Activated naive CD8-positive, alpha-beta T cell treated with anti-CD3 and anti-CD28 coated beads, Interleukin-2, amount 50 U/mL, for 24 hours (primary cell): ENCODE measurements at places on chromosomes 1 and 21.

DNA sequence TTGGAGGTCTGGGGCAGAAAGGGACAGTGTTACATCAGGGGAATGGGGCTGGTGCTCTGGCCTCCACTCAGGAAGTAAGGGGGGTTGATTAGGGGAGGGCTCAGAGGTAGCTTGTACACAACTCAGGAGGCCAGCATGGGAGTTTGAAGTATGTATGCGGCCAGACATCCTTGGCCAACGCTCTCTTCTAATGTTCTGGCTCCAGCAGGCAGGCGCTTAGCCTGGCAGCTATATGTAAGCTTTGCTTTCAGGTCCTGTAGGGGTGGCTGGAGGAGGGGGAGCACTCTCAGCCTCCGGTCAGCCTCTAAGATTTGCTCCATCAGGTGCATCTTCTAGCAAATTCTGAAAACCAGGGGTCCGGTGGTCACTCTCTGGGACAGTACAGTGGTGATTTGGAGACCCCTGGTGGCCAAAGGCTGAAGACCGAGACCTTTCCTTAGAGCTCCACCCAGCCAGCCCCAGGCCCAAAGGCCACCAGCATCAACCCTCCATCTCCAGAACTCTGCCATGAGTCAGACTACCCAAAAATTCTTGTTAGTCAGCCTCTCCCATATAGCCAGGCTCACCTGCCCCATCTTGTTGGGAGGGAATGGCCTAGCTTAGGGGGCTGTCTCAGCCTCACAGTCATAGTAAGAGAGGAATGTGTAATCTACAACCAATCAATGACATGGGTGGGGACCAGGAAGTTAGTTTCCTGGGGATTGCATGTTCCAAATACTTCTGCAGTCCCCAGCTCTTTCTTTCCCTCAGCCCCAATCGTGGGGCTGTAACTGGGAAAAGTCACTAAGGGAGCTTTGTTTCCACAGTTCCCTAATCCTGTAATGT is 9.7 kb upstream of the COL8A2 start:
- peak; percentile 65 for DNase-seq

- DNase-seq, result no peak
Measured at GRCh38 chr1:200850554-200850953, 22.2 kb upstream of the GPR25 start.

DNA sequence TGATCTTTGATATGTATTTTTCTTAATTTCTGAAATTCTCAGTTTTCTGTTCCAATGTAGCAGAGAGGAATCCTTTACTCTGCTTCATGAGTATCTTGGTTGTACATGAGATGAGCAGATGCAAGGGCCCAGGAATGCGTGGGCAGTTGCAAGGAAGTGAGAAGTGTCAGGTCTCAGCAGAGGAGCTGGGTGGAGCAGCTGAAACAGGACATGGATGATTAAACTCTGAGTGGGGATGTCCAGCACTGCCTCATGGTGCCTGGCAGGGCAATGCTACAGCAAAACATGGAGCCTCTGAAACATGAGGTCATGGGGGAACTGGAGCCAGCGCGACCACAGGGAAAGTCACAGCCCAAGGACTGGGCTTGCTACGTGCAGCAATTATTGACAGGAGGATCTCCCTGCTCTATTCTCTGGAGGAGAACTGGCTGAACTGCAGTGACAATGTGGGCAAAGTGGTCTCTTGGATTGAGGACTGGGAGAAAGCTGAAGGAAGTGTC is 48.4 kb downstream of the COLGALT2 start:
- DNase-seq, result peak; percentile 32

GRCh38 chr1:159943908-159944622 is 1.3 kb downstream of the IGSF9 start:
- no peak for DNase-seq

- no peak for DNase-seq
Measured at GRCh38 chr1:8267307-8267706, 50.6 kb upstream of the SLC45A1 start.

GRCh38 chr1:87937831-87938395 is 609.2 kb downstream of the LMO4 start:
- no peak for DNase-seq

DNA sequence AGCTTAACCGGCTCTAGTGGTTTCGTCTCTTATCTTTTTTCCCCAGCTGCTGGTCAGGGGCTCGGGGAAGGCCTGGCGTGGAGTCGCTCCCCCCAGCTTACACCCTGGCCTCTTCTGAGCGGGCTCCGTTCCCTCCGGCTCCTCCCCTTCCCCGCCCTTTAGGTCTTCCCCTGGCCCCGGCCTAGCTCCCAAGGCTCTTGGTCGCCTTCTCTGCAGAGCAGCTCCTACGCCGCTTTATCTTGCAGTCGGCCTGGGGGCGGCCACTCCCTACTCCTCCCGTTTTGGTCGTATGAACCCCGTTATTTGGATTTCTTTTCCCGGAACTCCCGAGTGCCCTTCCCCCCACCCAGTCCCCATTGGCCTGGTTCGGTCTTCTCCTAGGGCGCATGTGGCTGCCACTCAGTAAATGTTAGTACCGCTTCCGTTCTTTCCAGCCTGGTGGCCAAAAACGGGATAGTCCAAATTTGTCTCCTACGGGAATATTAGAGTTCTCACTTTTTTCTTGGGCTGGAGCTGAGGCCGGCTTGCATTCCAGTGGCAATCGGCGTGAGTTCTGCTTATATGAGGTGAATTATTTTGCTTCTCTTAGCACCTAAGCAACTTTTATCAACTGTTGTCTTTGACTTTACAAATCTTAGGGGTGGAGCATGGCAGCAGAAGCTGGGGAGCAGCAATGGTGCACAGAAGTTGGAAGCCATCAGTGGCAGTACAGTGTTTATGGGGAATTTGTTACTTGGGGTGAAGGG is 467 bp downstream of the THRAP3 start:
- DNase-seq, result peak; percentile 82

DNA sequence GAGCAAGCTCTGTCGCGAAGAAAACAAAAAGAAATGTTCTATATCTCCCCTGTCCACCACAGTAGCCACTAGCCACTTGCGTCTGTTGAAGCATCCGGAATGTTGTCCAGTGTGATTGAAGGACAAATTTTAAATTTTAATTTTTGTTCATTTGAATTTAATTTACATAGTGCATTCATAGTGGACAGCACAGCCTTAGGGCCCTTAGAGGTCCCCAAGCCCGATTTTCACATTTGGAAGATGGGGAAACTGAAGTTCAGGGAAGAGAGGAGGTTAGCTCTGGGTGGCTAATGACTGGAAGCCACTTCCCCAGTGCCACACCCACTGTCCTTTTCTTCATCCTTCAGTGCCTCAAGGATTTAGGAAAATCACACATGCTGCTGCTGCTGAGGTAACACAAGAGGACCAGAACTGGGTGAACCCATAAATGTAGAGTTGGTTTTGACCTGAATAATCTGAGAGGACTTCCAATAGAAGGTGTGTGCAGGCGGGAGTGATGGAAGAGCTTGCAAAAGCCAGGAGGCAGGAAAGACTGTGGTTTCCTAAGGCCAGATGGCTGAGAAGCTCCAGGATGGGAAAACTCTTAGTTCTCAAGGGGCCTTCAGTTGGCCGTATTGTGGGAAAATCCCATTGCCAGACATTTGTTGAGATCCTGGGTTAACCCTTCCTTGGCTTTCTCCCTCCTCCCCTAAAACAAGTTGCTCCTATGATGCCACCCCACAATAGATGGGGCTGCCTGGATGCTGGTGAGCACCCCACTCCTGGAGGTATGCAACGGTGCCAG is 49.5 kb downstream of the TRIM11 start:
- no peak for DNase-seq

DNA sequence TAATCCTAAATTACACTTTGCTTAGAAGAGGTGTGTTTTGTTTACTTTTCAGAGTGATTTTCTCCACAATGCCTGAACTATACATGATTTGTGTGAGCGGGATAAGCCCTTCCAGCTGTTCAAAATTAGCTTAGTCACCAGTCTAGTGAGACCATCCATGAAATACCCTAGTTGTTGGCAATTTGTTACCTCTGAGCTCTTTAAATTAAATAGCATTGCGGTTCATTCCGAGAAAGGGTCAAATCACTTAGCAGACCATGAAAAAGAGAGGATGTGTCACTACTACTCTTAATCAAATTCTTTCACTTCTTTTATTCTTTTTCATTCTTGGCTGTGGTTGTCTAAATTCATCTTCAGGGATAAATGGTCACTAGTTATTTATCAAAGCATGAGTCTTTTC is 11.9 kb upstream of the VAV3 start:
- DNase-seq, result no peak

DNA sequence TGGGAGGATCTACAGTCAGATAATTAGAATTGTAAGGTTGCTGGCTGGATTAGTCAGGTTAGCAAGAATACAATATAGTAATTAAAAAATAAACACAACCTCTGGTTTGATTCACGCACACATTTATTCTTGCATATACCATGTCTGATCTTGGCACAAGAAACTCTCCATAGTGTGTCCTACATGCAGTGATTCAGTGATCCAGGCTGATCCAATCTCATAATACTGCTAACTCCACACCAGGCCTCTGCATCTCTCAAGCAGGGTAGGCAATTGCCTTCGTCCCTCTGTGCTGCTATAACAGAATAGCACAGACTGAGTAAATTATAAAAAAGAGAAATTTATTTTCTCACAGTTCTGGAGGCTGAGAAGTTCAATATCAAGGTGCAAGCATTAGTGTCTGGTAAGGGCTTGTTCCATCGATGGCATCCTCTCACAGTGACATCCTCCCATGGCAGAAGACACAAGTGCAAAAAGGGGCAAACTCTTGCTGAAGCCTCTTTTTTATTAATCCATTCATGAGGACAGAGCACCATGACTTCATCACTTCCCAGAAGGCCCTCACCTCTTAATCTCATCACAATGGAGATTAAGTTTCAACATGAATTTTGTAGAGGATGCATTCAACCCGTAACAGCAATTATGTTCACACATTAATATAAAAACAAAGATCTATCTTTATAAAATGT is 741.0 kb upstream of the NCAM2 start:
- no peak for DNase-seq

GRCh38 chr21:44450402-44450801 is 4.9 kb upstream of the LRRC3 start:
- no peak for DNase-seq

GRCh38 chr1:218848009-218848408 is 325.7 kb upstream of the LYPLAL1 start:
- DNase-seq, result no peak

GRCh38 chr1:154605534-154605933 is 2.5 kb downstream of the ADAR start:
- no peak for DNase-seq

DNA sequence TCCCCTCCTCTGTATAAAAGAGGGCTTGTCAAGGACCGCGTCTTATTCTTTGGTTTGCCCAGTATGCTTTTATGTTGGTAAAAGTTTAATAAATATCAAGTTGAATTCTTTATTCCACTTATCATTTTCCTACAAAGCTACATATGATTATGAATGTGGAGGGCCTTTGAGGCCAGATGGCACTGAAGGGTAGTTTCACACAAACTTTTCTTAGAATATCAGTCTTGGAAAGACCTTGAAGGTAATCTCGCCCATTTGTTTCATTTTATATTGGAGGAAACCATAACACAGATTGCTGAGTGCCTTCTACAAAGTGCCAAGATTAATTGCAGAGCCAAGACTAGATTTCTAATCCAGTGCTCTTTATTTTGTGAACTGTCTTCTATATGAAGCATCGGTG is 5.8 kb upstream of the FUBP1 start:
- DNase-seq, result no peak

DNA sequence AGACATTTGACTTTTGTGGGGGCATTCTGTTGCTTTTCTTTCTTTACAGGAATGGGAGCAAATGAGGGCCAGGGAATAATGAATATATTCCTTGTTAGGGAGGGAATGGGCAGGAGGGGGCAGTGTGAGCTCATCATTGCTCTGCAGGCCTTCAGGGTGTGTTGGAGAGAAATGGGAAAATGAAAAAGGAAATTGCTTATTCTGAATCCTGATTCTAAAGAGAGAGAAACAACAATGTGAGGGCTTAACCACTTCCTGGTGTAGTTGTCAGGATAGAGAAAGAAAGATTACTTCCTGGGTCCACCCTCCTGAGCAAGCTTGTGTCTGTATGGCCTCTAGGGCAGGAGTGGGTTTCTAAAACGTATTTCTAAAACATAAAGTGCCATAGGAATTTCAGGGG is 28.3 kb downstream of the VANGL2 start:
- peak; percentile 60 for DNase-seq

- no peak for DNase-seq
Measured at GRCh38 chr1:174967845-174968705, 31.7 kb upstream of the CACYBP start.

- no peak for DNase-seq
Measured at GRCh38 chr1:151807766-151808165, 2.5 kb upstream of the LINGO4 start.

- no peak for DNase-seq
Measured at GRCh38 chr21:42459082-42459460, 37.0 kb downstream of the RSPH1 start.

GRCh38 chr1:45465277-45465676 is 25.7 kb downstream of the TESK2 start:
- DNase-seq, result no peak

DNA sequence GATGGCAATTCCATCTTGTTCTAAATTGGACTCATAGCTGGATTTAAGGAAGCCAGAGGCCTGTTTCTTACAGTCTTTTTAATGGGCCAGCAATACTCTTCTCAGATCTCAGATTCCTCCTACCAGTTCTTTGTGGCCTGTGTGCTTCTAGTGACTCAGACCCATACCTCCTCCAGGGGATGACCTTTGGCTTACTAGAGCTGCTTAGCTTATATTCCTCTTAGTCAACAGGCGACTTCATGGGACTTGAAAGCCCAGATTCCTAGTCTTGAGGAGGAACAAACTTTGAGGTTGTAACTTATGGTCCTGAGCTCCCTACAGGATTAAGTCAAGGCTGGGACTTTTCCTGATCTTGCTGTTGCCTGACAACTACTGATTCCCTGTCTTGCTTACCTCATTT is 12.4 kb upstream of the PAPPA2 start:
- no peak for DNase-seq

DNA sequence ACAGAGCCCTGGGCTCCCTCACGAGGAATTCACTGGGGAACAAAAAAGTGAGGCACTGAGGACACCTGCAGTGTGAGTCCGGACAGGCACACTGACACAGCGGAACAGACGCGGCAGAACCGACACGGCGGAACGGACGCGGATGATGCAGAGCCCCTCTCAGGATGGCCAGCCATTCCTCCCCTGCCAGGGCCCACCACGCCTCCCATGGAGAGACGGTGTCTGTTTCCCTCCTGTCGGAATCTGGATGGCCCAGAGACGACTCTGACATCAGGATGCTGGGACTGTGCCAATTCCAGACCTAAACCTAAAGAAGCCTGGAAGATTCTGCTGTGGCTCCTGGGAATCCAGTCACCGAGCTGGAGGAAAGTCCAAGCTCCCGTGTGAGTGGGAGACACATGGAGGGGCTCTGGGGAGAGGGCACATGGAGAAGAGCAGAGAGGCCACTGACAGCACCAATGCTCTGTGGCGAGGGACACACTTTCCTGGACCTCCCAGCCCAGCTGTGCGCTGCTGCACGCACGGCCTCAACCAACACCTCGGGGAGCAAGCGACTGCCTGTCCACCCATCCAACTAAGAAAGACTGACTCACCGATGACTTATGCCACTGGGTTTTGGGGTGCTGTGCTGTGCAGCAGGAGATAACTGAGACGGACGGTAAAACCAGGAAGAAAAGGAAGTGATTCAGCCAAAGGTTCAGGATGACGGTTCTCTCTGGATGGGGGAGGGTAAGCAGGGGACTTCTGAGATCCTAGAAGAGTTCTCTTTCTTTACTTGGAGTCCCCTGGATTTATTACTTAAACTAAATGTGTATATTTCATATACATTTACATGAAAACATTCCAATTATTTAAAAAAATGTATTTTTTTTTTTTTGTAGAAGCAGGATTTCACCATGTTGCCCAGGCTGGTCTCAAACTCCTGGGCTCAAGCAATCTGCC is 23.3 kb downstream of the ZBTB17 start:
- DNase-seq, result peak; percentile 61
